SJSA1 (cell line): ENCODE measurements at places on chromosomes 7 and 10.

DNA sequence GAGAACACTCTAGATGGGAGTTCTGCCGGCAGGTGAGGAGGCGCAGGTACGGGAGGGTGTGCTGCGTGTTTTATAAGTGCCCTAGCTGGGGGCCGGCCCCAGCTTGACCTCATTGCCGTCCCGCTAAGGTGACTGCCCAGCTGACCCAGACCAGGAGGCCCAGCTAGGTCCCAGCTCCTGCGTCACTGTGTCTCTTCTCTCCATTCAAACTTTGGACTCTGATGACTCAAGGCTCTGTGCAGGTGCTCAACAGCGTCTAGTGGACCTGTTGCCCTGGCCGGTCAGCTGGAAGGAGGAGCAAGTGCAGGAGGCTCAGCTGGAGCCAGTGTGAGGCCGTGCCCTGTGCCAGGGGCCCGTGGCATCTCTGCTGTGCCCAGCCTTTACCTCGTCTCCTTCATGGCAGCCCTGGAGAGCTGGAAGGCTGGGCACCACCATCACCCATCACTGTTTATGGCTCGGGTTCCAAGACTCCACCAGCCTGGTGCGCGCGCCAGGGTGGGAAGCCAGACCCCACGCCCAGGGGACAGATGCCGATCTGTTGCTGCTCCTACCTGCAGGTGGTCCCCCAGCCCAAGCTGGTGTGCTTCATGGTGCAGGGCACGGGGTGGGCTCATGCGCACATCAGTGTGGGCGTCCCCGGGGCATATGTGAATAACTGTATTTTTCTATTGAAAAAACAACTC is 14.6 kb downstream of the LHPP start:
- no peak overlapping the region for H3K4me3 ChIP-seq
- H3K27me3 ChIP-seq = no peaks in the 10 kb centered on the region
- DNase-seq = no peak
- no peaks in the 10 kb centered on the region for H3K36me3 ChIP-seq
- H3K4me1 ChIP-seq = no peaks in the 10 kb centered on the region
- H3K27ac ChIP-seq = no peak overlapping the region

- H3K4me3 ChIP-seq = no peak overlapping the region
- H3K27me3 ChIP-seq = peaks cover 47% of the 10 kb centered on the region
- no peaks in the 10 kb centered on the region for H3K4me1 ChIP-seq
- DNase-seq = no peak
These were observed 181.8 kb upstream of the PFKP start for GRCh38 chr10:2885288-2886278.

DNA sequence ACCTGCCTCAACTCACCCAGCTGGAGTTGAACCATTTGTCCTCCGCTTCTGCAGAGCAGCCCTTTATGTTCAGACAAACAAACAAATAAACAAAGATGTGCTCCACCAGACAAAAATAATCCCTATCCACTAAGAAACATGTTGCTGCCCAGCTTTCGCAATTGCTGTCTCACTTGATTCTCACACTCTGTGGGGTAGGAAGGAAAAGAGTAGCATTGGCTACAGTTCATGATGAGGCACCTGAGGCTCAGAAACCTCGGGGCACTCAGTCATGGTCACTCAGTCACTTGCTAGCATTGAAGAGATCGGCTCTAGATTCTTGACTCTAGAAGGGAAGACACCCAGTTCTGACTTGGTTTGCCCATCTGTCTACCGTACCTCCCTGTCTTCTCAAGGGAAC is 88.0 kb upstream of the ZMIZ1 start:
- DNase-seq = peak; percentile 21
- no peaks in the 10 kb centered on the region for H3K36me3 ChIP-seq
- no peaks in the 10 kb centered on the region for H3K27me3 ChIP-seq
- H3K4me3 ChIP-seq = no peak overlapping the region
- peaks cover 23% of the 10 kb centered on the region for H3K4me1 ChIP-seq

DNA sequence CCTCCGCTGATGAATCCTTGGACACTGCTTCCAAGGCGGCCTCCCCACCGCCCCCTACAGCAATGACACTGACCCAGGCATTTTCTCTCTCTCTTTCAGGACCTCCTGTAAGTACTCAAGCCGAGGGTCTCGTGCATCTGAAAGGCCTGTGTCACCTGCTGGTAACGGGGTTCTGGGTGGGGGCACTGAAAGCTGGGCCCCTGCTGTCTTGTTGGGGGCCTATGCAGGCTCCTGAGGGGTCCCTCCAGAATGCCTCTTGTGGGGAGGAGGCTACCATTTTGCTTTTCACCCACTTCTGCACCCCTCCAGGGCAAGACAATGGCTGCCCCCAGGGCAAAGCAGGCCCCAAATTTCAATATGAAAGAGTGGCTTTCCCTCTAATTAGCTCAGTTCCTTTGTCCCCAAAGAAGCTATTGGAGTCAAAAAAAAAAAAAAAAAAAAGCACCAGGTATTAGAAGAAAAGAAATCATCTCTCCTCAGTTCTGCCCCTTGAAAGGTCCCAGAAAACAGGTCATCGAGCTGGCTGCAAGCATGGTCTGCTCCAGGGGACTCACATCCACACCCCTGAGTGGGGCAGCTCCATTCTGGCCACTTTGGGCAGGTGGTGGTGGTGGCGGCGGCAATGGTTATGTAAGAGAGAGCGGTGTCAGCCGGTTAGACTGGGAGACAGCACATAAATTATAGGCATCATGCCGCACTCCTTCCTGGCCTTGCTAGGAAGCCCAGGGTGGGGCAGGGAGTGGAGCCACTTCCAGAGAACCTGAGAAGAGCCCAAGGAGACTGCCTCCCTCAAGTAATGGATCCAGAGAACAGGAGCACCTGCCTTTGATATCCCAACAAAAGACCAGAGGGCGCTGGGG is 66.2 kb downstream of the COL13A1 start:
- peaks cover 54% of the 10 kb centered on the region for H3K4me1 ChIP-seq
- H3K4me3 ChIP-seq = no peak overlapping the region
- H3K27me3 ChIP-seq = no peaks in the 10 kb centered on the region
- peak overlapping the region; percentile 79 for H3K27ac ChIP-seq

DNA sequence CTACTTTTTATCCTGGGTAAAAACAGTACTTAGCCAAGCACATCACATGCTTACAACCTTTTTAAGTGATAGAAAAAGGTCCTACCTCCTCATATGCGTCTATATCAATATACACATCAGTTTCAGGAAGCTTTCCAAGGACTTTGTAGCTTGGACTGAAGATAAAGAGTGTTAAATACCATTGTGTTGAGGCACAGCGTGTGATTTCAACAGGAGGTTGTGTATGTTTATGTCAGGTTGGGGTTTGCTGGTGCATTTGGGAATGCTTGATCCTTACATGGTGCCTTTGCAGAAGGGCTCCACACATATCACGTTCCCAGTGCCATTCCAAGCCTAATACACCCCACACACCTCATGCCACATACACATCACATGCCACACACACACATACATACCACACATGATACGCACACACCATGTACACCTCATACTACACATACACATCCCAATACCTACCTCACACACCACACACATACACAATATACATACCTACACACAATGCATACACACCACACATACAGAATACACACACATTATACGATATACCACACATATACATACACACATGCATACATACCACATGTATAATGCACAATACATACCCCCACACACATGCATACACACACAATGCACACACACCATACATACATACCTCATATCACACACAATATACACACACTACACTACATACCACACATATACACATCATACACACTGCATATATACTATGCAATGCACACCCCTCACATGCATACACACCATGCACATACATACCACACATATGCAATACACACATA is 33.1 kb downstream of the PSMC2 start:
- no peak overlapping the region for H3K27ac ChIP-seq
- no peaks in the 10 kb centered on the region for H3K4me1 ChIP-seq
- DNase-seq = no peak
- H3K4me3 ChIP-seq = no peak overlapping the region

- H3K27ac ChIP-seq = no peak overlapping the region
- no peaks in the 10 kb centered on the region for H3K4me1 ChIP-seq
- no peak for DNase-seq
- H3K4me3 ChIP-seq = no peak overlapping the region
- no peaks in the 10 kb centered on the region for H3K27me3 ChIP-seq
These were observed 37.0 kb upstream of the FOXL3 start for GRCh38 chr7:252981-253380.

GRCh38 chr7:110803602-110804143 is 287.3 kb upstream of the LRRN3 start:
- no peak for DNase-seq
- H3K4me3 ChIP-seq = no peak overlapping the region
- H3K4me1 ChIP-seq = no peaks in the 10 kb centered on the region

GRCh38 chr7:122743211-122743610 is 40.5 kb upstream of the RNF148 start:
- DNase-seq = no peak
- H3K4me3 ChIP-seq = no peak overlapping the region
- no peak overlapping the region for H3K27ac ChIP-seq
- H3K36me3 ChIP-seq = no peaks in the 10 kb centered on the region

- H3K27me3 ChIP-seq = no peaks in the 10 kb centered on the region
- H3K4me1 ChIP-seq = no peaks in the 10 kb centered on the region
- no peak for DNase-seq
- no peaks in the 10 kb centered on the region for H3K36me3 ChIP-seq
- no peak overlapping the region for H3K27ac ChIP-seq
- H3K4me3 ChIP-seq = no peak overlapping the region
These were observed 747.9 kb upstream of the GALNT17 start for GRCh38 chr7:70384024-70384423.

DNA sequence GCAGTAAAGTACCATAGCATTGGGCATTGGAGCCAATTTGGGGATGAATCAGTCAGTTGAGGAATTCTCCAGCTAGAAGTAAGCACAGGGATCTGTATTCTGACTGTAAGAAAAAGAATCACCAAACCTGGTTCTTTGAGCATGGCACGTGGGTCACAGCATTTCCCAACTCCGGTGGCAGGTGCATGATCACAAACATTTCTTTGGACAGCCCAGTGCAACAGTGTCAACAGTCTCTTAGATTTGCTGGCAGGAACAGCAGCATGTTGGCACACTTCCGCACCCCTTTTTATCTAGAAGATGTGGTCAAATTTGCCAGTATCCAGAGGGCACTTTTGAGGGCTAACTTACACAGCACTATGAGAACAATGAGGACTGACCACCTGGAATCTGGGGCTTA is 437.5 kb upstream of the GHITM start:
- no peak overlapping the region for H3K4me3 ChIP-seq
- no peak for DNase-seq
- H3K27ac ChIP-seq = no peak overlapping the region
- no peaks in the 10 kb centered on the region for H3K36me3 ChIP-seq
- no peaks in the 10 kb centered on the region for H3K27me3 ChIP-seq

DNA sequence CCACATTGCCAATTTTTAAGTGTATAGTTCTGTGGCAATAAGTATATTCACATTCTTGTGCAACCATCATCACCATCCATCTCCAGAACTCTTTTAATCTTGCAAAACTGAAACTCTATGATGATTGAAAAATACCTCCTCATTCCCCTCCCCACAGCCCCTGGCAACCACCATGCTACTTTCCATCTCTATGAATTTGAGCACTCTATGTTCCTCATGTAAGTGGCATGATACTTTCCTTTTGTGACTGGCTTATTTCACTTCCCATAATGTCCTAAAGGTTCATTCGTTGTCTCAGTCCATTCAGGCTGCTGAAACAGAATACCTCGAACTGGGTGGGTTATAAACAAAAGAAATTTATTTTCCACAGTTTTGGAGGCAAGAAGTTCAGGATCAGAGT is 23.4 kb upstream of the EGR2 start:
- no peak overlapping the region for H3K27ac ChIP-seq
- DNase-seq = no peak
- H3K4me1 ChIP-seq = no peaks in the 10 kb centered on the region
- no peaks in the 10 kb centered on the region for H3K36me3 ChIP-seq
- H3K4me3 ChIP-seq = no peak overlapping the region

DNA sequence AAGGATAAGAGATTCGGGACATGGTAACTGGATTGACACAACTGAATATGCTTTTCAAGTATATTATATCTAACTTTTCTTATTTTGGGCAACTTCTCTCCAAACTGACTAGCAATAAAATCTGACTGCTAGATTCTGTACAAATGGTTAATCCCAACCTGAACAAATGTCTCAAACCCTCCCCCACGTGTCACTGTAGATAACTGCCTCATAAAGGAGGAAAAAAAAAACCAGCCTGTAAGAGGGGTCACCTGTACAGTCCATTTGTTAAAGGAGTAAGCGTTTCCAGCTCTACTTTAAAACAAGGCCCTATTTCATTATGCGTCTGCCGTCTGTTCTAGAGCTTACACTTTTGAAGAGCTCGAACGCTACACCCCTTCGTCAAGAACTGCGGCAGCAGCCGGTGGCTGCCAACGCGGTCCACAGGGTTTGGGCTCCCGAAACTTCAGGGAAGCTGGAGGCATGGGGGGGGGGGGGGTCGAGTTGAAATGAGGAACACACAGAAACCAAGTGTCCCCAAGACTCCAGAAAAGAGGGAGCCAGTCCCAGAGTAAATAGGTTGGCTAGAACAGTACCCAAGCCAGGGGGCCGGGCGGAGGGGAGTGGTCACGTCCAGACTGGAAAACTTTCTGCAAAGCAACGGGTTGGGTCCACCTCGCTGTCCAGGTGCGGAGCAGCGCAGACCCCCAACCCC is 492 bp downstream of the COG5 start:
- H3K4me3 ChIP-seq = peak overlapping the region; percentile 87
- H3K36me3 ChIP-seq = peaks cover 9% of the 10 kb centered on the region; the same call in 1 of the 2 replicates
- peak overlapping the region; percentile 79 for H3K27ac ChIP-seq
- no peaks in the 10 kb centered on the region for H3K27me3 ChIP-seq
- peaks cover 23% of the 10 kb centered on the region for H3K4me1 ChIP-seq
- DNase-seq = peak; percentile 58
